ENCODE measurements at places on chromosomes 11 and 22.

- no peak for DNase-seq
These were observed 114.9 kb downstream of the ARHGAP32 start for GRCh38 chr11:129077191-129077590.

GRCh38 chr11:77106759-77107158 lies 4.1 kb downstream of the OMP start:
- no peak for DNase-seq

GRCh38 chr11:37972691-37973090 lies 1374.7 kb upstream of the RAG2 start:
- peak; percentile 69 for DNase-seq

DNA sequence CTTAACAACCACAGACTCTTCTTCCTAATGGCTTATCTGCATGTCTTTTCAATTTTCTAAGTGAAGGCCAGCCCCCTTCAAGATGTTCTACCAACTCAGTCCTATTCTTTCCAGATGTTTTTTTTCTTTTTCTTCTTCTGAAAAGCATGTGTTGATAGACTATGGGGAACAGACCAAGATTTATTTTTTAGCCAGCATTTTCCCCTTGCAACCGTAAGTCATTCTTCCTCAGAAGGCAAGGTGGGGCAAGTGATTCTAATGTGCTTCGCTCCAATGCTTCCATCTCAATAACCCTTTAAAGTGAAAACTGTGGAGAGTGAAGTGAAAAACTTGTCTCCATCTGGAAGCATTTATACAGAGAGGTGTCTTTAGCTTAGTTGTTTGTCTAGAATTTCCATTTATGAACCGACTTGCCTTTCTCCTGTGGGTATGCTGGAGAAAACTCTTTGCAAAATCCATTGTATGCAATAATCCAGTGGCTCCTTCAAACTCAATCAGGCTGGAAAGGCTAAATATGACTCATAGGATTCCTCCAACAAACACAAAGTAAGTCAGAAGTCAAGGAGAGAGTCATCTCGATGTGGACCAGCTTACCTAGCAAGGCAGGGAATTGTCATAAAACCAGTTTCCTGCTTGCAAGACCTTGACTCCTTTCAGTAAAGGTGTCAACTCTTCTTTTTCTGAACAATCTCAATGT lies 83.7 kb downstream of the MAML2 start:
- DNase-seq = peak; percentile 83

GRCh38 chr11:29214833-29215232 lies 802.0 kb downstream of the KCNA4 start:
- peak; percentile 75 for DNase-seq

GRCh38 chr11:47270331-47271271 lies 668 bp downstream of the MADD start:
- peak; percentile 57 for DNase-seq

DNA sequence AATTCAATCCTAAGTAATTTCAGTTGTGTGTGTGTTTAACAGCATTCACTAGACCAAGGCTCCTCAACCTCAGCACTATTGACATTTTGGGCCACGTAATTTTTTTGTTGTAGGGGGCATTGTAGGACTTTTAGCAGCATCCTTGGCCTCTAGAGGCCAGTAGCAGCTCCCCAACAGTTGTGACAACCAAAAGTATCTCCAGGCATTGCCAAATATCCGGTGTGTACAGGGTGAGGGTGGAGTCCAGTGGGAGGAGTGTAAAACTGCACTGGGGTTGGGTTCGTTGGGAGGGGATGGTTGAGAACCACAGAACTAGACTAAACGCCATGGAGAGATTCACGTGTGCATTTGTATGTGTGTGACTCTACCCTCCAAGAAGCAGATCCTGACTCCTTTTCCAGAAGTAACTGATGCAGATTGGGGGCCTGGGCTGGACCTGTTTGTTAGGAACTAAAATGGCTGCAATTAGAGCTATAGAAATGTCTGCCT lies 5.9 kb upstream of the PHF21A start:
- peak; percentile 73 for DNase-seq

GRCh38 chr22:38172832-38173640 lies 8.6 kb downstream of the PLA2G6 start:
- DNase-seq = no peak

DNA sequence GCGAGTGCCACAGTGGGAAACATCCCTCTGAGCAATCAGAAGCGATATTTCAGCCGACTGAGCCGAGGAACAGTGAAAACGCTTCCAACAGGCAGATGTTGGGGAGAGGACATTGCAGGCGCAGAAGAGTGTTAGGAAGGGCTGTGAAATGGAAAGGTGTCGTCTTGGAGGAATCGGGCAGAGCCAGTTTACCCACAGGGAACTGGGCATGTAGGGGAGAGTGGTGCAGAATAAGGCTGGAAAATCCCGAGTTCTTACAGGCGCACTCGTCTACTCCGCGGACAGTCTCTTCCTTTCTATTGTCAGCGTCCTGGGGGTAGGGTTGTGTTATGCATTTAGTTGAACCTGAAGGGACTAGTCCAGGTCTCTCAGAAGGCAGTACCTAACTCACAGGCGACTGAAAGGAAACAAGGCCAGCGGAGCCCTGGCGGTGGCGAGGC lies 1.1 kb upstream of the APLP2 start:
- no peak for DNase-seq

GRCh38 chr22:46634011-46634699 lies 14.0 kb downstream of the GRAMD4 start:
- peak; percentile 26 for DNase-seq

DNA sequence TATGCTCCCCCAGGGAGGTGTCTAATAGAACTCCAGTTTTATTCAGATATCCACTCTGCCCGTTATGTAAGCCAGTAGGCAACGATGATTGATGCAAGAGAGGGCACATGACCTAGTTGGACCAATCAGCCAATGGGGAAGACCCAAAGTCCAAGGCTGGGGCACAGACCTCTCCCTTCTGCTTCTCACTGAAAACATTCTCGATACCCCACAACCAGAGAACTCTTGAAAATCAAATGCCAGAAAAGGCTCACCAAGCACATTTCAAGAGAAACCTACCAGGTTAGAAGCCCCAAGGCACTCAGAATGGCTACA lies 7.4 kb downstream of the HIRA start:
- DNase-seq = no peak

Data from amniotic epithelial cell (primary cell).